ENCODE measurements at places on chromosomes 2 and 18.

GRCh38 chr2:205405194-205405593 is 277.1 kb upstream of the NRP2 start:
- no peak for DNase-seq

DNA sequence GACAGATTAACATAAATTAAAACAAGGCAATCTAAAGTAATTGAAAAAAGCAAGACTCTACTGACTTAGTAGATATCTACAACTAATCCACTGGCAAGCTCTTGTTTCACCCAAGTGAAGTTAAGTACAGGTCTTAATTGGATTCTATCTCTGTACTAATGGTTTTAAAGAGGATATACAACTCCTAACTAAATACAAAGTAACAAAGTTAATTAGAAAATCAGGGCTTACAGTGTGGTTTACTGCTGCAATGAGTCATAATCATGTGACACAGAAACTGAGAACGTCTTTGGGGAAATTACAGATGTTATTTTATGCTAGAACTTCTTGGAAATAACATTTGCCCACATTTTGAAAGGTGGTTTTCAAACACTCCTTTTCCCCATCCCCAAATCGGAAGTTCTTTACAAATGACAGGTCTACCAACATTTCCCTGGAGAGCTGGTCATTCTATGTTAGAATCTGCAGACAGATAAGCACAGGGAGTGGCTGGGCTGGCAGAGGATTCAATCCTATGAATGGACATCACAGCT is 245.3 kb downstream of the STK39 start:
- DNase-seq: peak; percentile 10

DNA sequence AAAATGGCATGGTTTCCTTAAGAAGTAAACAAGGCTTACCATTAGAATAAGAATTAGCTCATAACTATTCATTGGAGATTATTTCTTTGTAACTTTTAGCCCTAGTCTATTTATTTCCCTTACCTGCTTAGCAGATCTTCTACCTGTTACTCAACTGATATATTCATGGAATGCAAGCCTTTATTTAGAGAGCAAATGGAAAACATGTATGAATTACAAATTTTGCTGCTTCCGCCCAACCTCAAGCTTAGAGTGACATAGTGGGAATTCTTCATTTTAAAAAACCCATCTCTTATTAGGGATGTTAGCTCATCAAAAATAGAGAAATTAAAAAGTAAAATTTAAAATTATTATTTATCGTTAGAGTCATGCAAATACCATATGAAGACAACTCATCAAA is 110.9 kb downstream of the STRN start:
- DNase-seq: no peak

GRCh38 chr18:41396861-41397260 is 558.2 kb upstream of the PIK3C3 start:
- DNase-seq: peak; percentile 52

DNA sequence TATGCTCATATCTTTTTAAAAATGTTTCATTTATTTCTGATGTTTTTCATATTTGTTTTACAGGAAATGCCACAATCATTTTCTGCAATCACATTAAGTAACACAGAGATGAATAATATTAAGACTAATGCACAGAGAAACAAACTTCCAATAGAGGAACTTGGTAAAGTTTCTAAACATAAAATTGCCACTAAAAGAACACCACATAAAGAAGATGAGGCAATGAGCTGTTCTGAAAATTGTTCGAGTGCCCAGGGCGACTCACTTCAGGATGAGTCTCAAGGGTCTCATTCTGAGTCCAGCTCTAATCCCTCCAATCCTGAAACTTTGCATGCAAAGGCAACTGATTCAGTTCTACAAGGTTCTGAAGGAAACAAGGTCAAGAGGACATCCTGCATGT is 70.4 kb downstream of the APLF start:
- no peak for DNase-seq

GRCh38 chr2:26534865-26535662 is 57.1 kb upstream of the OTOF start:
- DNase-seq: no peak

- DNase-seq: no peak
These were observed 7.9 kb upstream of the RUFY4 start for GRCh38 chr2:218060950-218061660.

DNA sequence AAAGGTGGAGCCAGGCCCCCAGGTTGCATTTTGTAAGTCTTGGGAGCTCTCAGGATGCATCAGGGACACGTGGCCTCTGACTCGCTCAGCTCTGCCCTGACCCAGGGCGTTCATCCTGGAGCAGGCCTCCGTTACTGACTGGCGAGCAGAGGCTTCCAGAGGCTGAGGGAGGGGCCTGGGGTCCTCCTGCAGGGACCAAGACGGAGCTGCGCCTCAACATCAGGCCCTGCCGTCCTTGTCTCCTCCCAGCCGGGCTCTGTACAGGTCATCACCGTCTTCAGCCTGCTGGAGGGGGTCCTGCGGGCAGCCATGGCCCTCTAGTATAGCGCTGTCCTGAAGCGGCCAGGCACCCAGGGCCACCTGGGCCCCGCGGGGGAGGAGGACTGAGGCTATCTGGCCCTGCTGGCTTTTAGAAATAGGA is 10.2 kb upstream of the ALPP start:
- no peak for DNase-seq

DNA sequence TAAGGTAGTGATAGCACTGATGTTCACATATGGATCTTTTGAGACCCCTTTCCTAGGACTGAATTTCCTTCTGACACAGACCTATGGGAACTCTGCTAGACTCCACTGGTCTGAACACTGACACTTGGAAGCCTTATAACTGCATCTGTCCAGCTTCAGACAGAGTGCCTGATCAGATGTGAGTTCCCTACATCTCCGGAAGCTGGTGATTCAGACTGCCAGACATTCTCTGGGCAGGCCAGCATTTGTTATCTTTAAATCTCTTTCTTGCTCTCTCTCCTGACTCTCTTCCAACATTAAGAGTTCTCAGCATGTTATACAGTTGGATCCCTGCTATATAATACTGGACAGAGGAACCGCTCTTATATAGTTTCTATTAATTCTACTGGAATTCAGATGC is 408.5 kb downstream of the ZEB2 start:
- no peak for DNase-seq

DNA sequence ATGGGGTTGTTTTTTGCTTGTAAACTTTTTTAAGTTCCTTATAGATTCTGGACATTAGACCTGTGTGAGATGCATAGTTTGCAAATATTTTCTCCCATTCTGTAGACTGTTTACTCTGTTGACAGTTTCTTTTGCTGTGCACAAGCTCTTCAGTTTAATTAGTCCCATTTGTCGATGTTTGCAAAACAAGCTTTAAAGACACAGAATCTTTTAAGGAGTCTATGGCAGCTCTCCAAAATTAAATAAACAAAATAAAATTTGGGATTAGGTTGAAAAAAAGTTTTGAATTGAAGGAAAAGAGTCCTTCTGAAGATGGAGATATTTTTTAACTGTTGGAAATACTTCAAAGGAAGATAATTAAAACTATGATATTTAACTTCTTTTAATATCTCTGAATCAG is 88.8 kb downstream of the MAP3K20 start:
- no peak for DNase-seq

DNA sequence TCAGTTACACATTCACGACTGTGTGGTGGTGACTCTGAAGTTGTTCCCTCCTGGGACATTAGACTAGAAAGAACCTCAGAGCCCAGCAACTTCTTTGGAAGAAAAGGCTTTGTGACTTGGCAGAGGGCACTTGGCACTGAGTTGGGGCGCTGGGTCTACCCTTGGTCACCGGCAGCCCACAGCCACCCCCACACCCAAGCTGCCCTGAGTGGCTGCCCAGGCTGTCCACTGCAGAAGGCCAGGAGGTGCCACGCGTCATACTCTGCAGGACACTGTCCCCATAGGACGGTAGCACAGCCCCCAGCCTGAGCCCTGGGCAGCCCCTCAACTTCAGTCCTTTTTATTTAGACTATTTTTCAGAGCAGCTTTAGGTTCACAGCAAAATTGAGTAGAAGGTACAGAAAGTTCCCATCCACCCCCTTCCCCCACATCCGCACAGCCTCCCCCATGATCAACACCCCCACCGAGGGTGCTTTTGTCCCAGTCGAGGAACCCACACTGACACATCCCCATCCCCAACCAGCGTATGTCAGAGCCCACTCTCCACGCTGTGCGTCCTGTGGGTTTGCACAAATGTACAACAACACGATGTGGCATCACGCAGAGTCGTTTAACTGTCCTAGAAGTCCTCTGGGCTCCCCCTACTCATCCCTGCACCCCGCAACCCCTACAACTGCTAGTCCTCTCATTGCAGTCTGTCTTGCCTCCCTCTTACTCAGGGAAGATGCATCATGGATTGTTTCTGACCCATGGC is 1.1 kb downstream of the PRLH start:
- DNase-seq: no peak

DNA sequence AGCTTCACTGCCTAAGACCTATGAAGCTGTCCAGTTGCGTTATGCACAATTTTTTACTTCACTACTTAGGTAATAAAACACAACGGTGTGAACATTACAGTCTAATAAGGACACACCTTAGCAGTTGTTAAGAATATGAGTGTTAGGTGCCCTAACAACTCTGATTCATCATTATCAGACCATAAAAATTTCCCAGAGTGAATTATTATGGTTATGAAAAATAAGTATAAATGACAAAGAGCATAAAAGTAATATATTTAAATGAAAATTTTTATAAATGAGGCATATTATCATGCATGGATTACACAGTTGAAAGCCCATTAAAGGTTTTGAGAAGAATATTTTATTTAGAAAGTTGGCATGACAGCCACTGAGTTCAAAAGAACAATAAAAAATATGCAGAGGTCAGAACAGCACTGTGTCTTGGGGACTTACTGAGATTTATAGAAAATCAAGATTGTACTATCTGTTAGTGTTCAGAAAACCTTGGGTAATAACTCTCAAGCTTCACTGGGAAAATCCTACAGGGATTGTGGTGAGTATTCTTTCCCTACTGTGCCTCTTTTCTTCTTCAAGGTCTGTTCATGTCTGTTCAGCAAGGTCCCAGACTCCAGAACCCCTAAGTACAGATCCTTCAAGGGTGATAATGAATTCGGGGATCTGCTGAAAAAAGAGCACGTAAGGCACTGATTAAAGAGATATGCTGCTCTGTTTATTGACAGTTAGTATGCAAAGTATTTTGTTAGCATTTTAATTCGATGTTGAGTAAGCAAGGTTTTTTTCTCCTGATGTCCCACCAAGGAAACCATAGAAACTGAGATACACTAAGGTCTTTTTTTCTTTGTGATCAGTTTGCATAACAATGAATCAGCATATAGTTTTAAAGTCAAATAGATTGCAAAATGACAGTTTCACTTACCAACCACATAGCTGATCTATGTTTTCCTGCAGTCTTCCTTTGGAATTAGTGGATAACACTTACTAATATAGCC is 250.0 kb downstream of the DSEL start:
- DNase-seq: no peak

- DNase-seq: peak; percentile 27
These were observed 354.9 kb downstream of the PTPRM start for GRCh38 chr18:7921938-7922587.

- no peak for DNase-seq
These were observed 225.5 kb upstream of the VRK2 start for GRCh38 chr2:57821088-57821487.

DNA sequence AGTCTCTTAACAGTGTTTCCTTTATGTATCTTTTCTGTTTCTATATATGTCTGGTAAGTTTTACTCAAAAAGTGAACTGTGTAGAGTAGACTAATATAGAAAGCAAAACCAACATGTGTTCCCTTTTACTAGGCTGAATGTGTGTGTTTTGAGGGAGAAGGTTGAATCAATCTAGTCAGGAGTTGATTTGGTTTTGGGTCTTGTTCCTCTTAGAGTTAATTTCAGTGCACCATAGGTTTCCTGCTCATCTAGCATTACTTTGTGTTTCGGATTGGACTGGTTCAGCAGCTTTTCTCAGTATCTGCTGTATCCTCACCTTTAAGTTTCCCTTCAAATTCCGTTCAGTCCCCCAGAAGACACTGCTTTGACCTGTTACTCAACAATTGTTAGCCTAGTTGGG is 52.0 kb upstream of the TRIM43 start:
- no peak for DNase-seq

- no peak for DNase-seq
These were observed 484.3 kb downstream of the EPHA4 start for GRCh38 chr2:221087779-221088178.

DNA sequence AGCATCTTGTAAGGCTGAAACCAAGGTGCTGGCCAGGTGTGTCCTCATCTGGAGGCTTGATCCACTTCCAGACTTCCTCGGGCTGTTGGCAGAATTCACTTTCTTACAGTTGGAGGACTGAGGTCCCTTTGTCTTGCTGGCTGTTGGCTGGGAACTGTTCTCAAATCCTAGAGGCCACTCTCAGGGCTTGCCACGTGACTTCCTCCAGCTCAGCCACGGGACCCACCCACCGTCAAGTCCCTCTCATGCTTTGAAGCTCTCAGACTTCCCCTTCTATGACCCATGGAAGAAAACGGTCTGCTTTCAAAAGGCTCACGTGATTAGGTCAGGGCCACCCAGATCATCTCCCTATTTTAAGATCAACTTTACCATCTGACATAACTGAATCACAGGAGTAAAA is 77.1 kb downstream of the SMAD4 start:
- DNase-seq: no peak

DNA sequence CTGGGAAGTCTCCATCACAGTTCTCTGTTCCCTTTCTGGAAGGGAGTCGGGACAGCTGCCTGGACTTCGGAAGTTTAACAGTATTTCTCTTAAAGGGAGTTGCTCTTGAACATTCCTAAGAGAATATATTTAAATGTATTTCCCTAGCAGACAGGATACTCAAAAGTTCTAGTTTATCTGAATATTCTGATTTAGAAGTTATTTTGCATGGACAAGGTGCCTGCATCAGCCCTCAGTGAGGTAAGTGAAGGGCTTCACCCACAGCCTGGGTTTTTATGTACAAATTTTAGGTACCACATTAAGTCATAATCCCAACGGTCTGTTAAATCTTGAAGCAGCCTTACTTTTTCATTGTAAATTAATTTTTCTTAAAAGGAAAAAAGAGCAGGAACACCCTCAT is 65.1 kb upstream of the REV1 start:
- no peak for DNase-seq
